ENCODE measurements at places on chromosomes 6 and 20.

DNA sequence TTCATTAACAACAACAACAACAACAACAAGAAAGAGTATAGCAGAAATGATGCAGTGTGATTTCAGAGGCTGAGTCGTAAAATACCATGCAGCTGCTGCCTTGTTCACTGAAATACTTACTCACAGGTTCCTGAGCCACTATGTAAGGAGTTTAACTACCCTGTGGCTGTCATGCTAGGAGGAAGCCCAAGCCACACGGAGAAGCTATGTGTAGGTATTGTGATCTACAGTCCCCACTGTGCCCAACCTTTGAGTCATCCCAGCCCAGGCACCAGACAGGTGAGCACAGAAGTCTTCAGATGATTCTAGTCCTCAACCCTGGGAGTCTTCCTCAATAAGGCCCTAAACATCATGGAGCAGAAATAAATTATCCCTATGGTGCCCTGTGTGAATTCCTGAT, 14.6 kb upstream of the RALY start:
- no peak for DNase-seq

- DNase-seq = no peak
Measured at GRCh38 chr6:139531148-139532115, 157.0 kb upstream of the CITED2 start.

DNA sequence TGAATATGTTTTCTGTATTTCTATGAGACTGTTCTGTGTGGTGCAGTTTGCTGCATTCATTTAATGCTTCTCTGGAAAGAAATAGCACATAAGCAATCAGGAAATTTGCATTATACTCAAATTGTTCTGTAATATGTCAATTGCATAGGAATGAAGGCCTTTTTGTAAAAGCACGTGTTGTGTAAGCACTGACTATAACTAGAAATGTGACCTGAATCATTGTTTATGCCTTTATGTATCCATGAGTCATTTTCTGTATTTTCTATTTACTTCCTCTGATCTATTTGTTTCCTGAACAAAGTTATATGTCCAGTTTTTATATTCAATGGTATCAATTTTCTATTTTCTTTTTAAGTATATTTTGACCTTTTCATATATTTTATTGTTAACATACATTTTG, 1455.3 kb downstream of the GRIK2 start:
- no peak for DNase-seq

DNA sequence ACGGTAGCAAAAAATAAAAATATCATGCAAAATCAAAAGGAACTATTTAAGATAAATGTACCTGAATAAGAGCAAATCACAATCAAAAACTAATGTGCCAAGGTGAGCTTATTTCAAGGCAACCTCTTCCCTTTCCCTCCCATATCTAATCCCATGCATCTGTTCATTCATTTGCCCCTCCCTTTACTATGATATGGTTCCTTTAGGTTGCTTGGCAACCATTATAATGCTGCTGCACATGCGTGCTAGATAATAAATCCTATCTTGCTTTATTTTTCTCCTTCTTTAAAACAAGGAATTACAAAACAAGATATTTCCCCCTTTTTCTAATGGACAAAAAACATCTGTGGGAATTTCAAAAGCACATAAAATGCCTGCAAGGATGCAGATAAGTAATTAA, 318.2 kb upstream of the POU3F2 start:
- no peak for DNase-seq

GRCh38 chr6:13241364-13241763, 87.0 kb downstream of the TBC1D7 start:
- no peak for DNase-seq

GRCh38 chr6:134480593-134480992, 162.7 kb upstream of the SGK1 start:
- DNase-seq = no peak

DNA sequence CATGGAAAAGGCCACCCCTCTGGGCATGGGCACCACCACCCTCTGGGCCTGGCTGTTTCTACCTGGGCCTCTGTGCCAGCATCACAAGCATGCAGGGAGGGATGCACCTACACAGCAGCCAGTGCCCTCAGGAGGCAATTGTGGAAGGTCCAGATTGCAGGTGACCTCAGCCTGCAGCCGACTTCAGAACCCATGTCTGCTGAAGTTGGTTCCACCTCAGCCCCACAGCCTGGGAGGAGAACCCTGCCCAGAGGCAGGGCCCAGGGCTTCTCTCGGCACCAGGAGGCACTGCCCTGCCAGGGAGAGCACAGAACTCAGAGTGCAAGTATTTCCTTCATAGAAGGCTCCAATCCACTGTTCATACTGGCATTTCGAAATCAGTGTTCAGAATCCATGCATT, 149.8 kb downstream of the TTLL2 start:
- DNase-seq = no peak

GRCh38 chr20:50560867-50561266, 50.7 kb downstream of the PTPN1 start:
- no peak for DNase-seq

GRCh38 chr20:38939686-38940085, 13.5 kb downstream of the FAM83D start:
- DNase-seq = no peak

GRCh38 chr6:168284187-168284586, 35.4 kb downstream of the DACT2 start:
- no peak for DNase-seq

DNA sequence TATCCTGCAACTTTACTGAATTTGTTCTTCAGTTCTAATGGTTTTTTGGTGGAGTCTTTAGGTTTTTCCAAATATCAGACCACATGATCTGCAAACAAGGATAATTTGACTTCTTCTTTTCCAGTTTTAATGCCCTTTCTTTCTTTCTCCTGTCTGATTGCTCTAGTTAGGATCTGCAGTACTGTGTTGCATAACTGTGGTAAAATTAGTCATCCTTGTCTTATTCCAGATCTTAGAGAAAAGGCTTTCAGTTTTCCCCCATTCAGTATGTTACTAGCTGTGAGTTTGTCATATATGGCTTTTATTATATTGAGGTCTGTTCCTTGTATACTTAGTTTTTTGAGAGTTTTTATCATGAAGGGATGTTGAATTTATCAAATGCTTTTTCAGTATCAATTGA, 4.3 kb downstream of the MICA start:
- no peak for DNase-seq

Measured in HEK293T (cell line).